HTR-8/SVneo (cell line): ENCODE measurements at places on chromosomes 3 and 15.

DNA sequence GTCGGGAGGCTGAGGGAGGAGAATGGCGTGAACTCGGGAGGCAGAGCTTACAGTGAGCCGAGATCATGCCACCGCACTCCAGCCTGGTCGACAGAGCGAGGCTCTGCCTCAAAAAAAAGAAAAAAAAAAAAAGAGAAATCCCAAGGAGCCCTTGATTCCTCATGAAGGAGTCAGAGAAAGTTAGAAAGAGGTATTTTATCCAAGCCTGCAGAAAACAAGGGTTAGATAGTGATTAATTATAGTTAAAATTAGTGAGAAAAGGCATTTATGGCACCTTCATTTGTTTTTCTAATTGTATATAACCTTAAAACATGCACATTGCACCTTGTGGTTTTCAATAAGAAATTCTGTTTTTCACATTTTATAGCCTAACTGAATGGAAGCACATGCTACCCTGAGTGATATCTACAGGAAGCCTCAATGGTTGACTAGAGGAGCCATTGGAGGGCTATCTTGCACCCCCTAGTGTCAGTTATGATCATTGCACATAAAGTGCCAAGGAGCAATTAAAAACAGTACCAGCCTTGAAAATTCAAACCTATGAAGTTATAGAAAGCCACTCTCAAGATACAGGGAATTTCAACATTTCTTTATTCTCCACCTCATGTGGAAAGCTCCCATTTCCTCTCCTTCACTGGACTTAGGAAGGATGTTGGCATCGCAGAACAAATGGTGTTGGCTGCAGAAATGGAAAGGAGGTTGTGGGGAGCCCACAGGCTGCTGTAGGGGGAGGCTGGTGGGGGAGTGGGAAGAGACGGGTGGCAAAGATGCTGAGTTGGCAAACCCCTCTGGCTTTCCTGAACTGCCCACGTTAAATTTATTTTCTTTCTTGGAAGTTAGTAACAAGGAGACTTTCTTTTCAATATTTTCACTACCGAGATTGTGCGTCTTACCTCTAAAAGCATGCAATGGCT, 48.5 kb downstream of the ITGA11 start:
- peak; percentile 61 for DNase-seq

GRCh38 chr3:33883538-33883950, 85.1 kb downstream of the PDCD6IP start:
- DNase-seq, result peak; percentile 33

- DNase-seq, result no peak
Measured at GRCh38 chr3:9901967-9902366, 681 bp upstream of the IL17RE start.

DNA sequence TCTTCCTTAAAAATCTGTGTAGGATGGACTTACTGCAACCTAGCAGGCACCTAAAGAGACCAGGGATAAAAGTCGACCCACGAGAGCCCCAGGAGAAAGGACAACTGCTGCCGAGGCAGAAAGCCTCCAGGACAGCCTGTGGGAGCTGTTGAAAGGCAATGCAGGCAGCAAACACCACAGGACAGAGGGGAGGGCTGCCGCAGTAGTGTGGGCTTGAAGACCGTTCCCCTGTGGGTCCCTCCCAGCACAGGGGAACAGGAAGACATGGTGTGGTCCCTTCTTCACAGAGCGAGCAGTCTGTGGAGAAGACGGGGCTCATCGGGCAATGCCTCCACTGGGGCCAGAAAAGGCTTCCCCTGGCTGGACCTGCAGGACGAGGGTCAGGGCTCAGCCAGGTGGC, 58.5 kb upstream of the GATA2 start:
- DNase-seq, result no peak

DNA sequence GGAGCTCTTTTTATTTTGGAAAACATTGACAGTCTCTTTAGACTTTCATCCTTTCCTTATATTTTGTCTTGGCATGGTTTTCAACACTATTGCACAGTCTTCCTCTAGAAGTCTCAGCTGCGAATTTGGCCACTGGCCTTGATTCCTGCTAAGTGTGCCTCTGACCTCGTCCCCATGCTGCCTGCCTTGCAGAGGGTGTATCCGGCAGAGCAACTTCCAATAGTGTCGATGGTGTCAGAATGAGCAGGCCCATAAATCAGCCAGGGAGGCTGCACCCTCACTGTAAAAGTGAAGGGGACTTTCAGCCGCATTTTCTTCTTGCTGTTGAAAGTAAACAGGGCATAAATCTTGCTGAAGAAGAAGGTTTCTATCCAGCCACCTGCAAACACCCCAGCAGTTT, 336.7 kb upstream of the TRIM42 start:
- DNase-seq, result no peak

- peak; percentile 22 for DNase-seq
Measured at GRCh38 chr15:101349047-101349951, 54.3 kb upstream of the SNRPA1 start.

DNA sequence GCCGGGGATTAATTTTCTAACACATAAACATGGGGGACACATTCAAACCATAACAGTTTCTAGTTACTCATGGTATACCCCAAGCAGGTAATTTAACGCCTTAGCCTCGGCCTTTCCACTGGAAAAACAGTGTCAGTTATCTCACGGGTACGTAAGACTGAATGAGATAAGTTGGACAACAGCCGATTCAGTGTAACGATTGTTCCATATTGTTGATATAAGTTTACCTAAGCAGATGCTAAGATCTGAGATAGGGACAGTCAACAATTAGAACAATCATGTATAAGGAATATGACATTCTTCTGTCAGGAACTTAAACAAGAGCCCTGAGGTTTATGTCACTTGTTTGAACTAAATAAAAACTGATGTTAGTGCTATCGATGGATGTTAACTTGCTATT, 130.8 kb downstream of the GHSR start:
- DNase-seq, result no peak

- DNase-seq, result no peak
Measured at GRCh38 chr15:48121849-48122248, 1.1 kb downstream of the SLC24A5 start.

DNA sequence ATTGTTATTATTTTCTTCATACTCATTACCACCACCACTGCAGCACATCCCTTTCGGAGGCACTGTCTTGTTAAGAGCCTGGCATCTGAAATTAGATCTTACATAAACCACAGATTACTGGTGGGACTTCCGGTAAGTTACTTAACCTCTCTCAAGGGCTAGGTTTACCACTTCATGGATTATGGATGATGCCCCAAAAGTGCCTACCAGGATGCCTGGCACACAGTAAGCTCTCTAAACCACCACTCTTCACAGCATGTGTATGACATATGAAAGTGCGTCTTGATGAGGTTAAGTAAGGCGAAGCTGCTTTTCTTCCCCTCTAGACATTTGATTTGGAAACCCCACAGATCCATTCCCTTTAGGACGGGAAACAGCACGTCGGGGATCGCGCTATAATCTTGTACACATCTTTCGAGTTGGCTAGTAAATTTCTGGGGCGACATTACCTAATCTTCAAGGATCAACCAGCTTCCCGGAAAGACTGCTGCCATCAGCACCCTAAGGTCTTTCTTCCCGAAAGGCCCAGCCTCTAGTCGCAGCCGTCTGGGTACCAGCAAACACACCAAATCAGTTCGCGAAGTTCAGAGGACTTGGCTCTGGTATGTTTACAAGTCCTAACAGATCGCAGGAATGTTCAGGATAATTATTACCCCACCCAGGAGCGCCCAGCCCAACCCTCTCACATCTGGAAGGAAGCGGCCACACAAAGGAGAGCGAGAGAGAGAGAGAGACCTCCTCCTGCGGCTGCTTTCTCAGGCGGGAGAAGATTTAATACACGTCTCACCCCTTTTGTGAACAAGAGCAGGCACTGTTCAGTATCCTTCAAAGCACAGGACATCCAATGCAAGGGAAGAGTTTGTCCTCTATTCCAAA, 155.1 kb upstream of the FRMD4B start:
- no peak for DNase-seq
